ENCODE measurements at places on chromosomes 5 and 9.

DNA sequence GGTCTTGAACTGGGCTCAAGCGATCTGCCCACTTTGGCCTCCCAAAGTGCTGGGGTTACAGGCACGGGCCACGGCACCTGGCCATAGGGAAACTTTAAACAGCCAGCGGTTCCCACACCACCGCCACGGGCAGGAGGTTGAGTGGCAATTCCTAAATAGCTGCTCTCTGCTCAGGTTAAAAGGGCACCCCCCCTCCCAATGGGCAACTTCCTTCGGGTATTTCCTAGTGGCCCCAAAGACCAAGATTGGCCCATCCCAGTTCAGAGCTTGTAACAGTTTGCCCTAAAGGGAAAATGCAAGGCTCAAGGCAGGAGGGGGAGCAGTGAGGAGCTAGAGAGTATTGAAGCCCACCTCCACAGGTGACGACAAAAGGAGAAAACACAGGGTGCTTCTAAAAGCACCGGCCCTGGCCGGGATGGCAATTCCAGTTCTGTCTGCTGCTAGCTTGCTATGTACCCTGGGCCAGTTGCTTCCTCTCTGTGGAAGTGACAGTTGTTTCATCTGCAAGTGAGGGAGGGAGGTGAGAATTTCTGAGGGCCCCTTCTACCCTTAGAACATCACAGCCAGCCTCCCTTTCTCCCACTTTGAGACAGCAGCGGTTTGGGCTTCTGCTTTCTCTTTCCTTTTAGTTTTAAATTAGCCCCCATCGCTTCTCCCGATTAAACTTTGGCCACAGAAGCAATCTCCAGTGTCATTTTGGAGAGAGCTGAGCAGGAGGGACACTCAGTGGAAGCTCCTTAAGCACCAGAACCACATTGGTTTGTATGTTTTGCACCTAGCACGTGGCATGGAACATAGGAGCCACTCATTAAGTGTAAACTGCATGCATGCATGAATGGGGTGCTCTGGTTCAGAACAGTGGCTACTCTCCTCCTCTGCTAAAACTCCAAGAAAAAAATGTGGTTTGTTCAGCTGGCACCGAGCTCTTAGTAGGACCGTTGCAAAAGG lies 17.3 kb upstream of the TNIP1 start:
- DNase-seq = no peak

GRCh38 chr5:98840946-98841345 lies 67.5 kb downstream of the RGMB start:
- DNase-seq = no peak

- no peak for DNase-seq
Measured at GRCh38 chr5:40240671-40241070, 439.0 kb upstream of the PTGER4 start.

DNA sequence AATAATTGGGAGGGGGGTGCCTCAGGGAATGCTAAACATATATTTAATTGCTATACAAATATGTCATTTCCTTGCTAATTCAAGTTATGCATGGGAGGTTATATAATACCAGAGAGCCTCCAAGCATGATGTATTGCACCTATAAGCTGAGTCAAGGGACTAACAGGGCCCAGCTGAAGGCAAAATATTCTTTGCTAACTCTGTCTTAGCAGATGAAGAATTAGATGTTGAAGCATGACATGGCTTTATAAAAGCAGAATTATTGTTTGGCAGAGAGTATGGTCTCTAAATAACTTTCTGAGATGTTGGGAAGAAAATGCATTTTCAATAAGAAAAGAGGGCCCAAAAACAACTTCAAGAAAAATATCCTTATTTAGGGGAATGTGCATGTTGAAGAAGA lies 60.4 kb downstream of the SGCD start:
- no peak for DNase-seq

DNA sequence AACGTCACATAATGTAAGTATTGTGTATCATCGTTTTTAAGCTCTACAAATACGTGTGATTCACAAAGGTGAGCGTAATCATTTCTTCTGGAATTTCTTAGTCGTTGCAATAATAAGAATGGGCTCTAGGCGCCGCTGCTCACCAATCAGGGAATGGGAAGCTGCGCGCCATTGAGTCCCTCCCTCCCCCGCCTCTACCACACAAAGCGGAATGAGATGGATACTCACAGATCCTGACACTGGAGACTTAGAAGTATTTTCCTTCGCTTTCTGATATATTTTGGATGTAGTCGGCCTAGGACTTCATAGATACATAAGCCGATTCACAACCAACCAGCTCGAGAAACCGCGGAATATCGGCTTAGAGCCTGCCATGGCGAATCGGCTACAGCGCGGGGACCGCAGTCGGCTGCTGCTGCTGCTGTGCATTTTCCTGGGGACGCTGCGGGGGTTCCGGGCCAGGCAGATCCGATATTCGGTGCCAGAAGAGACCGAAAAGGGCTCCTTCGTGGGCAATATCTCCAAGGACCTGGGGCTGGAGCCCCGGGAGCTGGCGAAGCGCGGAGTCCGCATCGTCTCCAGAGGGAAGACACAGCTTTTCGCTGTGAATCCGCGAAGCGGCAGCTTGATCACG lies at the start of gene PCDHGA11:
PCDHGA11 (plus strand) TSS at position 197 of the 634 bp plus-strand sequence; CDS start at position 374, 177 bp downstream.
- DNase-seq = no peak

All from NK-92 treated with Interleukin-12 subunit alpha and Interleukin-12 subunit beta, amount 100 ng/mL, for 24 hours (cell line).